Fibroblast of skin of right quadriceps (primary cell): ENCODE measurements at places on chromosomes 13 and 19.
A peak's percentile ranks its signal among the peaks of the same experiment; 100 is the strongest.

DNA sequence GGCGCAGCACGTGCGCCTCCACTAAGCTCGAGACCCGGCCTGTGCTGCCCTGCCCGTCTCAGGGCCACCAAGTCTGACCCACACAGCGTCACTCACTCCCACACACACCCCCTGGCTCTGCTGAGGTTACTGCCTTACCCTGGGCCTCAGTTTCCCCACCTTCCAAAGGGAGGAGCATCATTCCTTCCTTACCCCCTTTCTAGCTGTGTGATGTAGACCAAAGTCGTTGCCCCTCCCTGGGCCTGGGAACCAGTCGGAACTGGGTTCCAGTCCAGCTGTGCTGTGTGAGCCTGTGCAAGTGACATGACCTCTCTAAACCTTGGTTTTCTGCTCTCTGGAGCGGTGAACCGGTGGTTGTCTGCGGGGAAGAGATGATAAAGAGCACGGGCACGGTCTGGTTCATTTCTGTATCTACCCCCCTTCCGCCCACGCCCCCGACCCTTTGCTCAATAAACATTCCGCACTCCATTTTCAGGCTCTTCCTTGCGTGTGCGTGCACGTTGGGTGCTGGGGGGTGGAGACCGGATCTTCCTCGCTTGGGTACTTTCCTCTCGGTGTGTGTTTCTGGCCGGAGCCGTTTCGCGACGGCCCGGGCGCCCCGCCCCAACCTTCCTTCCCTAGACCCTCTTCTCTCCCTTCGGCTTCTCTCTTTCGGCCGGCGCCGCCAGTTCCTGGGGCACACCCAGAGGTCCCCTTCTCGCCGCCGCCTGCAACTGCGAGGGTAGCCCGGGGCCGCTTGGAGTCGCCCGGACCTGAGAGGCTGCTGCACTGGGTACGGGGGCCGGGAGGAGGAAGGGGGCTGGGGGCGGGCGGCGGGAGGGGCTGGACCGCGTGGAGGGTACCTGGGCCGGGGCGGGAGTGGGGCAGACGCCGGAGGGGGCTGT is at the start of gene ZNF581:
Gene ZNF581, plus strand, starts transcription at position 647 of the 884 bp plus-strand sequence. CDS start 923 bp downstream, outside the sequence.
- peak; percentile 71 for DNase-seq

DNA sequence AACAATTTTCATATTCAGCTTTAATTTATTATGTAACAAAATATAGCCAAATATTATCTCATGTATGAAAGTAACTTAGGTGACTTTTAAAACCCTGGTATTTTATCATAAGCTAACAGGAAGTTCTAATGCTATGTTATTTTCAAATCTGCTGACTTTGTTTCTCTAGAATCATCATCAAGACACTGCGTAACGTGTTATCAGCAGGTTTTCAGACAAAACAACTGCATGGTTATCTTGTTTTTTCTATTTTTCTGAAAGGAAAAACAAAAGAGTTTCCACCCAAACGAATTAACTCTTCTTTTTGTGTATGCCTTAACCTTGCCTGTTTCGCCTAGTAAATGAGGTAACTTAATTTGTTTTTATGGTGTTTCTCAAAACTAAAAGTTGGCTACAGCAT is 156.3 kb downstream of the TBC1D4 start:
- no peak for DNase-seq

DNA sequence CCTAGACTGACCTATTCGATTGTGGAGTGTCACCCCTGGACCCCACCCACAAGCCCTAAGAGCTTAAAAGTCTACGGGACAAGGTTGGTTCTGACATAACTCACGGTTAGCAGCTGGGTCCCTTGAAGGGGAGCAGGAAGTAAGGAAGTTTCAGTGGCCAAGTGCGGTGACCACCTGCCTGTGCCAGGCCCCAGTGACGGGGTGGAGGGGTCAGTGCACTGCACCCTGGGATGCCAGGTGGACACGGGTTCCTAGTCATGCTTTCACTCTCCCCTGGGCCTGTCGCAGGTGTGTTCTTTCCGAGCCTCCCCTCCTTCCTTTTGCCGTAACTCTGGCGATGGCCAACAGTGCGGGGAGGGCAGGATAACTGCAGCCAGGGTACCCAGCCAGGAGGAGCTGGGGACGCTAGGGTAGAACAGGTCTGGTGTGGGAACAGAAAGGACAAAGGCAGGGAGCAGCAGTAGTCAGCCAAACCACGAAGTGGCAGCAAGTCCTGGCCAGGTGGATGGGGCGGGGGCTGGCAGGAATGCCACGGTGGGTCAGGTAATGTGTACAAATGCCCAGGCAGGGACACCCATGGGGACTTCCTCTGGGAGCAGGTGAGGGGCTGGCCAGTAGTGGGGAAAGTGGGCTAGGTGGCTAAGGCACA is 58.3 kb downstream of the RGCC start:
- no peak for DNase-seq

DNA sequence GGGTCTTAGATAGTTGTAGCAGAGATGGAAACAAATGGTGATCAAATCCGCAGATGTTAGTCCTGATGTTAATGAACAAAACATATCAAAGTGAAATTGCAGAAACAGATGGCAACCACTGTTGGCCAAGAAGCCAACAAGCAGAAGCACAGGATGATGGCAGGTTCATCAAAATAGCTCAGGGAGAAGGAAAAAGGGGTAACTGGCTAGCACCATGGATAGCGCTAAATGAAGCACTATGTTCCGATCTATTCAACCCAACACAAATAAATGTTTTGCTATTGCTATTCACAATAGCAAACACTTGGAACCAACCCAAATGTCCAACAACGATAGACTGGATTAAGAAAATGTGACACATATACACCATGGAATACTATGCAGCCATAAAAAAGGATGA is 413.7 kb downstream of the FGF14 start:
- no peak for DNase-seq

DNA sequence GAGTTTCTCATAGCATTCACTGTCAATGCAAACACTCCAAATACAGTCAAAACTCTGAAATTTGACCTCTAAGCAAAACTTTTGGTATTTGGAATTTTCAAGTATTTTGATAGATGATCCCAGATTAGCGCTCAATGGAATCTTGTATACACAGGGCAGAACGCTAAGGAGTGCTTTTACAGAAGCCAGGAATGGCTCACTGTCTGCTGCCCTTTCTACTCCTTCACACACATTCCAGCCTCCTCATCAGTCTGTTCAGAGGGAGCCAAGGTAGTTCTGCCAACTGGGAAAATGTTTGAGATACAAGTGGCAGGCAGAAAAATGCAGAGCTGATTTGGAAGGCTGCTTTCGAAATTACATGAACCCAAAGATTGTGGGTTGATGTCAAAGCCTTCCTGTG is 4.4 kb upstream of the STARD13 start:
- peak; percentile 12 for DNase-seq

DNA sequence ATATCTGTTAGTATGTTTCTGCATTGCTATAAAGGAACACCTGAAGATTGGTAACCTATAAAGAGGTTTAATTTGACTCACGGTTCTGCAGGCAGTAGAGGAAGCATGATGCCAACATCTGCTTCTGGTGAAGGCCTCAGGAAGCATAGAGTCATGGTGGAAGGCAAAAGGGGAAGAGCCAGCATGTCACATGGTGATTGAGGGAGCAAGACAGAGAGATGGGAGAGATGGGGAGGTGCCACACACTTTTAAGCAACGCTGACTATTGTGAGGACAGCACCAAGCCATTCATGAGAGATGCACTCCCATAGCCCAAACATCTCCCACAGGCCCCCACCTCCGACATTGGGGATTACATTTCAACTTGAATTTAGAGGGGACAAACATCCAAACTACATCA is 32.8 kb downstream of the COG6 start:
- no peak for DNase-seq

- no peak for DNase-seq
Measured at GRCh38 chr13:61142506-61142905, 273.1 kb downstream of the PCDH20 start.

DNA sequence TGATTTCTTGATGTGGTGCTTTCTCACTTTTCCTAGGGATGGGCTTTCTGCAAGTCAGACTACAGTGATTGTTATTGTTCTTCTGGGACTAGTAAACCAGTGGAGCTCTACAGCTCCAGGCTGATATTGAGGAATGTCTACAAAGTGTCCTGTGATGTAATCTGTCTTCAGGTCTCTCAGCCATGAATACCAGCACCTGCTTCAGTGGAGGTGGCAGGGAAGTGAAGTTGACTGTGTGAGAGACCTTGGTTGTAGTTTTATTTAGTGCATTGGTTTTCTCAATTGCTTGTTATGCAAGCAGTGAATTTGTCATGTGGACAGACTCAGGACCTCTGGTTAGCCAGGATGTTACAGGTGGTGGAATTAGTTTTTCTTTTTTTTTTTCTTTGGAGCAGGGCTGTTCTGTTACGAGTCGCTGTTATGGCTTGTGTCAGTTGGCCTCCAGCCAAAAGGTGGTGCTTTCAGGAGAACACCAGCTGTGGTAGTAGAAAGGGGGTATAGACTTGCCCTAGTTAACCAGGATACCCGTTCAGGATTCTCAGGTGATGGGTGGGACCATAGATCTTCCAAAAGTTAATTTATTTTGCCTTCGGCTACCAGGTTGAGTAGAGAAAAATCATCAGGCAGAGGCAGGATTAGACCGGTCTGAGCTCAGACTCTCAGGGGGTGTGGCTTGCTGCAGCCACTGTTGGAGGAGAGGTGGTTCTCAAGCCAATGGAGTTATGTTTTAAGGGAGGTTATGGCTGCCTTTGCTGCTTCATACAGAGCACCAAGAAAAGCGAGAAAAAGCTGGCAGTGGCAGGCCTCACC is 11.9 kb upstream of the ZNF675 start:
- DNase-seq, result no peak

DNA sequence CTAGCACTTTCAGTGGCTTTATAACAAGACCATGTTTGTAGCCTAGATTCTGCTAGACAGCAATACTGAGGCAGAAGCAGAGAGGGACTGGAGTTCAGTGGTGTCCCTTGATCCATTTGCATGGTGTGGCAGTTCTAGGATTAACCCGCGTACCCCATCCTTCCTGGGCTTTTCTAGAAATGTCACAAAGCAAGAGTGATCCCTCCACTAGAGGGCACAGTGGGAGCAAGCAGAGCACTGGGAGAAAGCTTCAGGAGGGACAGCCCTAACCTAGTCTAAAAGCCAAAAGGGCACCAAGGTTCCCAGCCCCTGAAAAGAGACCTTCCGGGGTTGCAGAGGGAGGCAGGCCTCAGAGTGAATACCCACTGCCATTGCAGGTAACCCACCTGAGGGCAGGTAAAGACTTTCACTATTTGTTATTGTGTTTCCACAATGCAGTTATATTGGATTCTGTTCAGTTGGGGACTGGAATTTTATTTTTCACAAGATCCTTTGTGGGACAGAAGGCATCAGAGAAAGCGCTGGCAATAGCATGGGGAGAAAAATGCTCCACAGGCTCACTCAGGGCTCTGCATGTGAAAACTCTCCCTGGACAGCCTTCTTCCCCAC is 170.6 kb downstream of the FLT1 start:
- DNase-seq, result peak; percentile 67

GRCh38 chr19:35140962-35141836 is 1.9 kb upstream of the FXYD7 start:
- DNase-seq, result peak; percentile 87

DNA sequence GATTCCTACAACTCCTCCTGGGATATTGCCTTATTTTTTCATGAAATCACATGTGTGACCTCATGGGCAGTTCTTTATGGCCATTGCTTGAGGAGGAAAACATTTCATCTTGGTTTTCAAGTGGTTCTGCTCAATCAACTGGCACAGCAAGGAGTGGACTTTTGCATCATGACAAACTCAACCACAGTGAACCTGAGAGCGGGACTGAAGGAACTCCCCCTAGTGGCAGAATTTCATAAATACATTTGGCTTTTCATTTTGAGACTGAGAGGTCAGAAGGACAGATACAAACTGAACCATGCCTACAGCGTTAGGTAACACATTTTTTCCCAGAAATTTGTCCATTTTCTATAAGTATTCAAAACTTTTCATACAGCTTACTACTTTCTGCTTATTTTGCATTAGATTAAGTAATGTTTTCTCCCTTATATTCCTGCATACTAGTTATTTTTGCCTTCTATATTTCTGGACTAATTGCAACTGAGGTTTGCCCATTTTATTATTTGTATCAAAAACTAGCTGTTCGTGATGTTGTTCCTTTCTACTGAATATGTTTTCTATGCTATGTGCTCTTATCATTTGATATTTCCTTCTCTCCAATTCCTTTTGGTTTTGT is 13.4 kb upstream of the SIGLEC12 start:
- peak; percentile 27 for DNase-seq

DNA sequence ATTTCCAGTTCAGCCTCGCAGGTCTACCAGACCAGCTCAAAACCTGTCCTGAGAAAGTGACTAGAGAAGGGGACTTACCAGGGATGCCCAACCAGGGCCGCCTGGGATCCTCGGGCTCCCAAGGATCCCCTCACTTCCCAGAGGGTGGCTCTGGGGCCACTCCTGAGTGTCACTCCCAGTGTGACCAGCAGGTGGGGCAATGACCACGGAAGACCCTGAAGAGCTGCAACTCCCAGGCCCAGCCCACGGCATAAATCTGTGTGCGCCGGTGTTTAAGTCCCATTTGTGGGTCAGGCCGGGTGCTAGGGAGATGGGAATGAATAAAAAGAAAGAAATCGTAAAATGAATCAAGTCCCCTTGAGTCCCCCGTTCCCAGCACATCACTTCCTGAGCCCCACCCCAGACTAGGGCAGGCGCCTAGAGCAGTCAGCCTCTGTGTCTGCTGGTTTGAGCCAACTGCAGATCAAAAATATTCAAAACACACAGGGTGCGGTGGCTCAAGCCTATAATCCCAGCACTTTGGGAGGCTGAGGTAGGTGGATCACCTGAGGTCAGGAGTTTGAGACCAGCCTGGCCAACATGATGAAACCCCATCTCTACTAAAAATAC is 10.7 kb downstream of the PTGIR start:
- peak; percentile 76 for DNase-seq

DNA sequence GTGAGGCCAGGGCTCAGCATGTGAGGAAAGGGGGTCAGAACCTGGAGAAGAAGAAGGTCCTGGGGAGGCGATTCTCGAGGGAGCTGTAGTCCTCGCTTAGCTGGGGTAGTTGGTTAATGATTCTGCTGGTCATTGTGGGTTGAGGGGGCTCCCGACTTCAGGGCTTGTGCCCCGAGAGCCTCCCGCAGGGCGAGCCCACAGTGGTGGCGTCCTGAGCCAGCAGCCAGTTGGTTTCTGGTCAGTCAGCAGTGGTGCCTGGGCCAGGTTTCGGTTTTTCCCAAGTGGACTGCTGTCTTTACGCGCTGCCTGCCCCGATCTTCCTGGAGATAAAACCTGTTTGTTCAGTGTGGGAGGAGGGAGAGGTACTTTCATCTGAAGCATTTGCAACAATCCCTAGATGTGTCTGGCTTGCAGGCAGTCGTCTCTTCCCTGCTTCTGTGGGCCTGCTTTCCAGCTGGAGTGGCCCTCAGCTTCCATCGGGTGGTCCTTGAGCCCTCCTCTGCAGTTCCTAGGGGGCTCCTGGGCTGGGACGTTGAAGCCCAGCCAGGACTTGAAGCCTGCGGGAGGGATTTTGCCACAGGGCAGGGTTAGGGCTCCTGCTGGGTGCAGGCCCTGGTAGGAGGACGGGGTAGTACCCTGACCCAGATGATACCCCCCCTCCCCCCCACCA is 3.2 kb downstream of the PTBP1 start:
- no peak for DNase-seq
